HS-5 (cell line): ENCODE measurements at places on chromosomes 16 and 17.

DNA sequence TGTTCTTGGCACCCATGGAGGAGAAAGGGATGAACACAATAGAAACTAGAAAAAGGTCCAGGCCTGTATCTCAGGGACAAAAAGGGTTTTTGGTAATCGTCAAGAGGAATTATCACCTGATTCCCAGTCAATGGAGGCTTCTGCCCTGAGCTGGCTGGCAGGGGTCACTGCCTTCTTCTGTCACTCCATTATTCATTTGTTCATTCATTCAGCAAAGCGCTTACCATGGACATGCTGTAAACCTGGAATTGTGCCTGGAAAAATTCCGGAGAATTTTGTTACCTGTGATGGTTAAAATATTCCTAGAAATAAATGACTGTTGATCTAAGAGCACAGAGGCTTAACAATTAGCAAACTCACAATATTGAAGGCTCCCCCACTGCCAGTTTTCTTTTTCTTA, 212.3 kb downstream of the SHISA9 start:
- no peak for DNase-seq

- no peak for DNase-seq
Measured at GRCh38 chr17:3766779-3767178, 34.2 kb downstream of the ITGAE start.

GRCh38 chr17:32772453-32773025, 104.4 kb downstream of the MYO1D start:
- no peak for DNase-seq

- DNase-seq: peak; percentile 41
Measured at GRCh38 chr17:18981642-18982424, 22.7 kb downstream of the FAM83G start.

DNA sequence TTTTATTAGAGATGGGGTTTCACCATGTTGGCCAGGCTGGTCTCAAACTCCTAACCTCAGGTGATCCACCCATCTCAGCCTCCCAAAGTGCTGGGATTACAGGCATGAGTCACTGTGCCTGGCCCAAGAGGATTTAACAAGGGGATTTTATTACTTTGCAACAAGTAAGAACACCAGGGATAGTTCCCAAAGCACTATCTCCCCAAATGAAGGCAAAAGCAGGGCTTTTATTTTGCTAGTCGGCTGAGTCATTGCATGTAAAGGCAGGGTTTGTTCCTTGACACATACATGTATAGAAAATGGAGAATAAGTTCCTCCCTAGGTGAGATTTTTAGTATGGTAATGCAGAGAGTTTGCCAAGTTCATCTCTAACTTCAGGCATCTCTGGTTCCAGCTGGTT, 24.0 kb downstream of the REXO5 start:
- no peak for DNase-seq
